ENCODE measurements at places on chromosomes 2 and 18. TPM values are rescaled to one million over a fixed set of nuclear protein-coding genes. Genes with fewer than 3 reads are reported as not detected.

GRCh38 chr2:192579965-192580700, 385.4 kb upstream of the TMEFF2 start:
- no peak for DNase-seq

- no peak for DNase-seq
Measured at GRCh38 chr2:86500325-86501083, 59.3 kb downstream of the KDM3A start.

- DNase-seq: peak; percentile 55
Measured at GRCh38 chr18:58321986-58322385, 278.0 kb downstream of the NEDD4L start.

DNA sequence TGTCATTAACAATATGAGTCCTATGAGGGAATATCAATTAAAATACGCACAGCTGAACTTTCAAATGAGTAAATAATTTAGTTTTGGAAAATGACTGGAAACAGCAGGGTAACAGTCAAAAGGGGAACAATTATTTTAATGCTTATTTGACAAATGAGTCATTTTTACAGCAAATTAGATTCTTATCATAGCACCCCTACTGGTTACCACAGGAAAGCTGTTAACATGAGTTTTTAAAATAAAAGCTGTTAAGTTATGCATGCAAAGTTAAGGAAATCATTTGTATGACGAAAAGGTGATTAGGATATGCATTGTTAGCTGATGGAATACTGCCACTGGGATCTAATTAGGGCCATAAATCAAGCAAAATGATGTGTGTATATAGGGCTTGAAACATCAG, 435.1 kb upstream of the MEIS1 start:
- DNase-seq: no peak

DNA sequence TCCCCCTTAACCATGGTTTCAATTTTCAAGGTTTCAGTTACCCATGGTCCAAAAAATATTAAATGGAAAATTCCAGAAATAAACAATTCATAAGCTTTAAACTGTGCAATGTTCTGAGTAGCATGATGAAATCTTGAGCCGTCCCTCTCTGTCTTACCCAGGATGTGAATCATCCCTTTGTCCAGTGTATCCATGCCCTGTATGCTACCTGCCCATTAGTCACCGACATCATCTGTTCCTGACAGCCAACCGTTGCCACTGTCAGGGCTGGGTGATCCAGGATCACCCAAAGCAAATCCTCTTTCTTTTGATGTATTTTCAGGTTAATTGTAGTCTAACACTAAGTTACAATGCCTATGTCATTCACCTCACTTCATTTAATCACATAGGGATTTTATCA, 15.7 kb upstream of the OLA1 start:
- no peak for DNase-seq

GRCh38 chr2:74216642-74217041, 18.2 kb downstream of the MTHFD2 start:
- DNase-seq: no peak

GRCh38 chr2:240931319-240931949, 25.3 kb downstream of the CROCC2 start:
- DNase-seq: no peak

GRCh38 chr2:190110131-190110530, 47.6 kb upstream of the MSTN start:
- no peak for DNase-seq

GRCh38 chr2:109244750-109245382, 115.9 kb downstream of the SH3RF3 start:
- DNase-seq: no peak

- DNase-seq: no peak
Measured at GRCh38 chr2:214747992-214748391, 61.5 kb downstream of the BARD1 start.

- DNase-seq: no peak
Measured at GRCh38 chr18:11020877-11021414, 128.4 kb downstream of the PIEZO2 start.

DNA sequence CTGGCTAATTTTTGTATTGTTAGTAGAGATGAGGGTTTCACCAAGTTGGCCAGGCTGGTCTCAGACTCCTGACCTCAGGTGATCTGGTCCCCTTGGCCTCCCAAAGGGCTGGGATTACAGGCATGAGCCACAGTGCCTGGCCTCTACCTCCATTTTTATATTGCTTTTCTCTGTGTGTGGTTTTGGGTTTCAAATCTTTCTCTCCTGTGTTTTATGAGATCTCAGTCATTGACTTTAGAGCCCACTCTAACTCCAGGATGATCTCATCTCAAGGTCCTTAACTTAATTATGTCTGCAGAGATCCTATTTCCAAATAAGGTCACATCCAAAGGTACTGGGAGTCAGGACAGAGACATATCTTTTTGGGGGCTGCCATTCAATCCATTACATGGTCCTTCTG, 24.7 kb downstream of the ARL4C start:
- DNase-seq: no peak

GRCh38 chr2:180776921-180777320, 203.5 kb upstream of the UBE2E3 start:
- DNase-seq: no peak

GRCh38 chr18:55997151-55997561, 409.2 kb upstream of the TCF4 start:
- no peak for DNase-seq

DNA sequence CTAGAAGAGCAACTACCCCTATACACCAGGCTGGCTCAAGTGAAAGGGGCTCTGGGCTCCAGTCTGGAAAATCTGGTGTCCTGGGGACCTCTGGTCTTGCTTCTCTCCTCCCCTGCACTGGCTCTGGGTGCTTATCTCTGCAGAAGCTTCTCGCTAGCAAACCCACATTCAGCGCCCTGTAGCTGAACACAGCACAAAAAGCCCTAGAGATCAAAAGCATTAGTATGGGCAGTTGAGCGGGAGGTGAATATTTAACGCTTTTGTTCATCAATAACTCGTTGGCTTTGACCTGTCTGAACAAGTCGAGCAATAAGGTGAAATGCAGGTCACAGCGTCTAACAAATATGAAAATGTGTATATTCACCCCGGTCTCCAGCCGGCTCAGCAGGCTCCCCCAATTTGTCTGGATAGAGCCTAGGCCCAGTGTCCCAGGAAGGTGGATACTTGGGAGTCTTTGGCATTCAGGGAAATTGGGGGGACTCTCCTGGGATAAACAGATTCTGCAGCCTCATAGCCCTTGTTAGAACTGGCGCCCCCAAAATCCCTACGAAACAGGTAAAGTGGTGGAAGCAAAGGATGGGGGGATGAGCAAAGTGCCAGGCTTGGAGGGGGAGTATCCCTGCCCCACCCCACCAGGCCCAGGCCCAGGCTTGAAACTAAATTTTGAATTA, 2.5 kb upstream of the HOXD4 start:
- no peak for DNase-seq

DNA sequence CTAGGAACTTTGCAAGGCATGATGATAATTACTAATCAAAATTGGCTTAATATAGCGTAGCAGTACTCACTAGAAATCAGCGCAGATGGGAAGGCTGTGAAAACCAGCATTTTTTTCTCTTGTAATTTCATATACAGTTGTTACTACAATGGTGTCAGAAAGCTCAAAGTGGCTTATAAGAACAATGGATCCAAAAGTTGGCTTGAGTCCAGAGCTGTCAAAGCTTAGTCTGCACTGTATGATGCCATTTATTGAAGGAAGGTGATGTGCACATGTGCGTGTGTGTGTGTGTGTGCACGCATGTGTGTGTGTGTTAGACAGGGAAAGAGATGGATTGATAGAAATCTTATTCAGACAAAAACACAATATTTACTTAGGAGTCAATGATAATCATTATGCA, 341.3 kb downstream of the TGIF1 start:
- no peak for DNase-seq

DNA sequence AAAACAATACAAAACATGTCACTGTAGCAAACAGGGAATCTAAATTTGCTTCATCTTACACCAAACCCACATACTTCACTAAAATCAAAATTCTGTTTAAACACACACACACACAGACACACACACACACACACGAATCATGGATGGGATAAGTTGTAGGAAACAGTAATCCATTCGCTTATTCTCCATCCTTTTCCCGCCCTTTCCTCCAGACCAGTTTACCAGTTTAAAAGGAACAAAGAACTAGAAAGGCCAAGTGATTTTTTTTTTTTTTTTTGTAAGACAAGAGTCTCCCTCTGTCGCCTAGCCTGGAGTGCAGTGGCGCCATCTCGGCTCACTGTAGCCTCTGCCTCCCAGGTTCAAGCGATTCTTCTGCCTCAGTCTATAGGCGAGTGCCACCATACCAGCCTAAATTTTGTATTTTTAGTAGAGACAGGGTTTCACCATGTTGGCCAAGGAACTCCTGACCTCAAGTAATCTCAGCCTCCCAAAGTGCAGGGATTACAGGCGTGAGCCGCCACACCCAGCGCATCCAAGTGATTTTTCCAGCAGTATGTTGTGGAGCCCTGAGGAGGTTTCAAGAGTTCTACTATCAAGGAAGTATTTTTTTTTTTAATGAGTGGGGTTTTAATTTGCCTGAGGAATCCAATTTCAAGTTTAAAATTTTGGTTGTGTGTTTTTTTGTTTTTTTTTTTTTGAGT, 5.7 kb downstream of the PSME4 start:
- DNase-seq: no peak

DNA sequence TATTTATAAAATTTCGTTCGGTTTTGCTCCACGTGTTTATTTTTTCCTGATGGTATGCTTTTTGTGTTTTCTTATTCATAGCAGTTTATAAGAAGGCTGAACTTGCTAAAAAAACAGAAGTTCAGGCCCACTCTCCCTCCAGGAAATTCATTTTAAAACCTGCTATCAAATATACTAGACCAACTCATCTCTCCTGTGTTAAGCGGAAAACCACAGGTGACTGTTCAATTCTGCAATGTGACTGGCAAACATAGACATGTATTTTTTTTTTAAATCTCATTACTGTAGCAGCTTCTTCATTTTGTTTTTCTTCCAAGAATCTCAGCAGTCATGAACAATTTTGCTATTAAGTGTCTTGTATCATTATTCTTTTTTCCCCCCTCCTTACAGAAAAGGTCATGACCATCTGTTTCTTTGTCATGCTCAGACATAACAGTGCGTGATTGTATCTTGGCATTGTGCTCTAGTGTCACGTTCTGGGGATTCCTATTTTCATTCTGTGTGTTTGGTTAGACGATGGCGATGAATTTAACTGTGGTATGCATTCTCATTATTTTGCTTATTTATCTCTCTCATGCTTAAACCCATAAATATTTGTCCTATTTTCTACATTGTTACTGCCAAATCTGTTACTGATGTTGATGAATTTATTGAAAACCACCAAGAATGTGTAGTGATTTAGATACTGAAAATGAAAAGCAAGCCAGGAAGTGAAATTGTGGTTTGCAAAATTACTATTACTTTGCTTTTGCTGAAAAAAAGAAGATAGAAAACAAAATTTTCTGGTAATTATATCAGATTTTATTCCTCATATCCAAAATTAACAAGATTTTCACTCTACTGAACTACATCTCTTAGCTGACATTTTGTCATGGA, 74.6 kb upstream of the UNC80 start:
- DNase-seq: no peak

- DNase-seq: no peak
Measured at GRCh38 chr18:42011053-42011452, 56.0 kb downstream of the PIK3C3 start.

- no peak for DNase-seq
Measured at GRCh38 chr2:38474715-38475566, 97.9 kb upstream of the ATL2 start.

GPD2 gene
- 7.8 TPM for total RNA-seq

LRATD1 gene
- not detected for total RNA-seq

ANKRD53 gene
- 0.65 TPM for total RNA-seq

TTC39C gene
- 91.4 TPM for total RNA-seq

PCARE gene
- not detected for total RNA-seq

FHL2 gene
- 0.93 TPM for total RNA-seq

SIGLEC15 gene
- total RNA-seq: not detected

IDH1 gene
- total RNA-seq: 24.8 TPM

SDC1 gene
- total RNA-seq: 0.37 TPM

LIMS2 gene
- 15.1 TPM for total RNA-seq

C2orf15 gene
- 3.3 TPM for total RNA-seq

MARS2 gene
- 9.5 TPM for total RNA-seq

ZNF532 gene
- total RNA-seq: 15.7 TPM

FLACC1 gene
- 3.2 TPM for total RNA-seq

DGUOK gene
- 69.4 TPM for total RNA-seq

GALNT14 gene
- 1.1 TPM for total RNA-seq

AAMP gene
- 57.1 TPM for total RNA-seq
